H54 (cell line): ENCODE measurements at places on chromosomes 1 and 21.
A peak's percentile ranks its signal among the peaks of the same experiment; 100 is the strongest.

- DNase-seq = no peak
These were observed 156.6 kb downstream of the APP start for GRCh38 chr21:26013970-26014369.

DNA sequence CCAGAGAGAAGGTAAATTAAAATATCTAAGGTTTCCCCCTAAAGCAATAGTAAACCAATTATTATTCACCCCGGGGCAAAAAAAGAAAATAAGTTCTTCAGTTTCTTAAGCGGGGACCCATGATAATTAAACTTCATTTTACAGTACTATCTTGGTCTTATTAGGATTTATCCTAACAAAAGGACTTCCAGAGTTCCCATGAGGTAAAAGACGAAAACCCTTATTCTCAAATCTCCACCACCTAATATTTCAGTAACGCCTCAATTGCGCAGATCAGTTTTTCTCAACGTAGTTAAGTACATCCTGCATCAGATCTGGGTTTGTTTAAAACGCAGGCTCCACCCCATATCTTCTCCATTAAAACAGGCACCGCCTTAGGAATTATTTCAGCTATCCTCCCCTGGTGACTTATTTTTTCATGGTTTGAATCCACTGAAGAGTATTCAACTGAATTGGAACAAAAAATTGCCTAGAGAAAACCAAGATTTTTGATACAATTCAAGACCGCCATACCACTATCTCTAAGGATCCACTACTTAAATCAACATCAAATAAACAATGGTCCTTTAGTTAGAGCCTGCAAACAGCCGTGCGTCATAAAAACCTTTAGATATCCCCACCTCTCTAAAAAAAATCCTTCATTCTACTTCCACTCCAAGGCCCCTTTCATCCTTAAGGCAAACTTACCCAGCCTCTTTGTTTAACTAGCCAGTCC is 1.7 kb downstream of the MCL1 start:
- no peak for DNase-seq

DNA sequence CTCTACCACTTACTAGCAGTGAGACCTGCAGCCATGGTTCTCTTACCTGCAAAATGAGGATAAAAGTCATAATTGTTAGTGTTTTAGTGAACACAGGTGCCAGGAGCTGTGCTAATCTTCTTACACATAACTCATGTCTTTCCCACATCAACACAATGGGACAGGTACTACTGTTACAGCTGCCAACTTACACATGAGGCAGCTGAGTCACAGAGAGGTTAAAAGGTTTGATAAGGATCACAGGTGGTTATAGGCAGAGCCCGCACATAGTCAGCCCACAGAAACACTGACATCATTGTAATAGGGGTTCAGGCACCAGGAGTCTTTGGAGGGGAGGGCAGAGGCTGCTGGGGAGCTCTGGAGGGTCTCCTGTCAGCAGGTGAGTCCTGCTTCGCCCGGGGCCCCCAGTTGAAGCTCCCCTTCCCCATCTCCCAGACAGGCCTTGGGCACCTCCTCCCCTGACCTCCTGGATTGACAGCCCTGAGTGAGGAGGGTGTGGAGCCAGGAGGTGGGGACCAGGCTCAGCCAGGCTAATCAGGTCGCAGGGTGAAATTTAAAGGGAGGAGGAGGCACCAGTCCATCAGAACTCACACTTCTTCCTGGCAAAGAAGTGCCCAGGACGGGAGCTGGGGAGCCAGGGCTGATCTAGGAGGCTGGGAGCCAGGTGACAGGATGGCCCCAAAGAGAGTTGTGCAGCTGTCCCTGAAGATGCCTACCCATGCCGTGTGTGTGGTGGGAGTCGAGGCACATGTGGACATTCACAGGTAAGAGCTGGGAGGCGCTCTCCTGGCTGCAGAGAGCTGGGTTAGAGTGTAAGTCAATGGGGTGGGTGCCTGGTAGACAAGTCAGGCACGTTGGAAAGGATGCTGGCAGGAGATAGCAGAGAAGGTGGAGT is at the start of gene PADI1:
Gene PADI1 (plus strand): TSS at position 583 of the 895 bp plus-strand sequence. CDS start 90 bp downstream, at position 673.
- no peak for DNase-seq

DNA sequence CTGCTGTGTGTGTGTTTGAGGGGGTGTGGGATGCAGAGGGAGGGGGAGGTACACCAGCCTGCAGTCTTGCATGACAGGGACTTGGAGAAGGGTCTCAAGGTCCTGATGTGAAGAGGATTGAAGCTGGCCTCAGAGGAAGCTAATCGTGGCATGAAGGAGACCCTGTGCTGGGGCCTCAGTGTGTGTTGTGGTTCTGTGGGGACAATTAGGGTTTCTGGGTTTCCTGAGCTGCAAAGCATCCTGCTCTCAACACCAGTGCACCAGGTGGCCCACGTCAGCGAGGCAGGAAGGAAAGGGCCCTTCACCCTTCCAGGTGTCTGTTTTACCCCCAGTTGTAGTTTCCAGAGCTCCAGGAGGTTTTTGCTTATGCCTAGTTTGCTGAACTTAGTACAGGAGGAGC is 52.8 kb downstream of the TENT5C start:
- DNase-seq = no peak

GRCh38 chr1:87335175-87335884 is 6.7 kb downstream of the LMO4 start:
- peak; percentile 67 for DNase-seq

DNA sequence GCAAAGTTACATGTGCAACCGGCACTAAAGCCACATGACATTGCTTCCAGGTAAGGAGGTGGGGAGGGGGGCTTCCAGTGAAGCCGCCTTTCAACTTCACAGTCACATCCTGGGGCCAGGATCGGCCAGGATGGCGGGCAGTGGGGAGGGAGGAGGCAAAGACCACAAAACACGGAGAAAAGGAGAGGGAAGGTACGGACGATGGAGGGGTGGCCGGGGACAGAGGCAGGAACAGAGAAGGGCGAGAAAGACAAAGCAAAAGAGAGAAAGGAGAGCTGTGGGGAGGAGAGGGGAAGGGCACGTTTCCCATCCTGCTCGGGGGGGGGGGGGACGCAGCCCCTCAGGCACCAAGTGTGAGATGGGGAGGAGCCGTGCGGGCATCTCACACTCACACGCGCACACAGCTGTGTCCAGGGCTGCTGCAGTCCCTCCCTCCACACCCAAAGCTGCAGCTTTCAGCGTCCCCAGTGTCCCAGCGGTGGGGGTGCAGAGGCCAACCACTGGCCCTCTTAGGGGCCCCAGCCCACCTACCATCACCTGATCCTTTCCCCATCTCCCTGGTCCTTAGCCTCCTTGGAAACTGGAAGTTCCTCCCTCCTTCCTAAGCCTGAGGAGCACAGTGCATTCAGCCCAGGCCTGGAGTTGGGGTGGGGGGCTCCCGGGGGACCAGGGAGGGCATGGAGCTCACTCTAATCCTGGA is 2.4 kb downstream of the SH2D5 start:
- DNase-seq = no peak

DNA sequence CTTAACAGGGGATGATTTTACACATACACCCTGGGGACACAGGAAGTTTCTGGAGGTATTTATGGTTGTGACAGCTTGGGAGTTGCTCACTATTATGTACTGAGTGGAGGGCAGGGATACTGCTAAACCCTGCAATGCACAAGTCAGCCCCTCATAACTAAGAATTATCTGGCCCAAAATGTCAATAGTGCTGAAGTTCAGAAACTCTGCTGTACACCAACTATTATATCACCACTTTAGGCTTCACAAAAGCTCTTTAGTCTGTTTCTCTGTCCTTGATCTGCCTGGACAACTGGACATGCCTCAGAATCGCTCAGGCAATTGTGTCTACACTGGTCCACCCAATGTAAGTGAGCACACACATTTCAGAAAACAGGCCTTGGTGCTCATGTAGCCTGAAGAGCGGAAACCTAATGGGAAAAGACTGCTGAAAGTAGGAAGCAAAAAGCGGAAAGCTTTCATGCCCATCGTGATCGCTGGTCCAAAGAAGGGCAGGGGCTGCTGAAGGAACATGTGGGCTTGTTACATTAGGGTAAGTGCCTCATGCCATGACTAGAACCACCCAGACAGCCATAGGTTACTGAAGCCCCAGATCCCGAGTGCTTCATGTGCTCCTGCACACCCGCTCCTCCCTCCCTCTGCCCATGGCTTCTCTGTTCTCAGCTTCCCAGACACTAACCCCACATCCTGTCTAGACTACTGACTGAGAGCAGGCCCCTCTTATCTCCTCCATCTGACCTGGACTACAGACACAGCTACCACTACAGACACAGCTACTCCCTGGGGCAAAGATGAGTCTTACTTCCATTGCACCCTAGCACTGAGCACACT is 73.5 kb downstream of the LRIG2 start:
- DNase-seq = no peak

- DNase-seq = no peak
These were observed 16.2 kb downstream of the LAPTM5 start for GRCh38 chr1:30741239-30741894.

DNA sequence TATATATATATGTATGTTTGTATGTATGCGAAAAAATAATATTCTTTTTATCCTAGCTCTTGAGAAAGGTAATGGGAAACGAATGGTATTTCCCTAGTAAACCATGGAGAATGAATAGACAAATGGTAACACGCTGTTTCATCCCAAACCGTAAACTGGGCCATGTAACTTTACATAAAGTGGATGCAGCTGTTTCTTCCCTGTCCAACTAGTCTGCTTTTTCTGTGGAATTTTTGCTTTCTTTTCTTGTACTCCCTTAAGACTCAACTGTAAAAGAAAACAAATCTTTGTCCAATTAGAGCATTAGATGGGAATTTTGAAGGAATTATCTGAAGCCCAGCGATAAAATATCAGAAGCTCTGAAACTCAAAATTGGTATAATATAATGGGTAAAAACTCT is 198.1 kb downstream of the NFIA start:
- DNase-seq = no peak

DNA sequence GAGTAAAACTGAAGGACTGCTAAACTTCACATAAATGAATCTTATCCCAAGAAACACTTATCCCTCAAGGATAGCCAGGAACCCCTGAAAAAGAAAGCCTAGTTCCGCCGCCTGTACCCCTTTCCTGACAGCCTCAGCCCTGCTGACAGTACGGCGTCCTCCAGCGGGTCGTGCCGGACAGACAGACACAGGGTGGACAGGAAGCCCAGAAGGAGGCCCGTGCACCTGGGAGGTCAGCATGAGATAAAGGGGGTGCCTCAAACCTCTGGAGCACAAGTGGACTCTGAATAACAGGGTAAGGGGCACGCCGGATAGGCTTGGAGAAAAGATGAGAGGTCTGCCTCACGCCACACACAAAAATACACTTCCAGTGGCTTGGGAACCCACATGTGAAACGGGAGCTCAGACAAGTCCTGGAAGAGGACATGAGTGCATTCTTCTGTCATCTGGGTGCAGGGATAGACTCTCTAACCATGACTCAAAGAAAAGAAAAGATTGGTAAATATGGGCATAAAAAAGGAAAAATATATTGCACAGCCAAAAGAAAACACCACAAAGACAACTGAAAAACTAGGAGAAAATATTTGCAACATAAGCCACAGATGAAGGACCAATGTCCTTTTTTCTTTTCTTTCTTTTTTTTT is 17.3 kb upstream of the ADARB1 start:
- DNase-seq = no peak

- peak; percentile 76 for DNase-seq
These were observed at the start of gene TARS2 for GRCh38 chr1:150486966-150487762. TSS of gene TARS2 (plus strand) at chr1:150487419. CDS start at chr1:150487451, 32 bp downstream.

- no peak for DNase-seq
These were observed 41.0 kb upstream of the IGSF21 start for GRCh38 chr1:18066576-18066975.

GRCh38 chr1:93749894-93750301 is 68.3 kb upstream of the BCAR3 start:
- DNase-seq = no peak

DNA sequence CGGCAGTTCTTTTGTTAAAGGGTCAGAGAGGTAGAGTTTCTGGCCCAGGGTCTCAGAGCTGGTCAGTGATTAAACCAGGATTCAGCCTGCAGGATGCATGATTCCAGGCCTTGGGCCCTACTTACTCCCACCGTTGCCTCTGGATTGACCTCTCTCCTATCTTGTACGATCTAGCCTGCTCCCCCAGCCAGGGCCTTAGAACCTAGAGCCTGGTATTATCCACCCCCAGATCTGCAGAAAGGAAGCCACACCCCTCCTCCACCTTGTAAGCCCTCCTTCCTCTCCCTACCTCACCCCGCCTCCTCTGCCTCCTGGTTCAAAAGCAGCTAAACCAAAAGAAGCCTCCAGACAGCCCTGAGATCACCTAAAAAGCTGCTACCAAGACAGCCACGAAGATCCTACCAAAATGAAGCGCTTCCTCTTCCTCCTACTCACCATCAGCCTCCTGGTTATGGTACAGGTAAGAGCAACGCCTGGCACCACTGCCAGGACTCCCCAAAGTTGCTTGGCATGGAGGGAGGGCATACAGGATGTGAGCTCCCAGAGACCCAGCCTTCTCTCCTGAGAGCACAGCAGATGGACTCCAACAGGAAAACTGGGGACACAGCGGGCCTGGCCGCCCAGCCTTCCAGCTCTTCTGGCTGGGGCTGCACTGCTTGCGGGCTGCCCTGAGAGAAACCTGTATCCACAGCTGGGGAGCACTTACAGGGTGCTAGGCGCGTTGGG is at the start of gene CD52:
Gene CD52 (plus strand): TSS at position 347 of the 726 bp plus-strand sequence. CDS start 60 bp downstream, at position 407.
- DNase-seq = no peak

- no peak for DNase-seq
These were observed 800 bp downstream of the DR1 start for GRCh38 chr1:93346421-93346993.

- no peak for DNase-seq
These were observed 7.9 kb upstream of the RPS6KA1 start for GRCh38 chr1:26521669-26522030.

- no peak for DNase-seq
These were observed 4.8 kb upstream of the RPE65 start for GRCh38 chr1:68454534-68454933.
